ENCODE measurements at places on chromosomes 3 and 15.

DNA sequence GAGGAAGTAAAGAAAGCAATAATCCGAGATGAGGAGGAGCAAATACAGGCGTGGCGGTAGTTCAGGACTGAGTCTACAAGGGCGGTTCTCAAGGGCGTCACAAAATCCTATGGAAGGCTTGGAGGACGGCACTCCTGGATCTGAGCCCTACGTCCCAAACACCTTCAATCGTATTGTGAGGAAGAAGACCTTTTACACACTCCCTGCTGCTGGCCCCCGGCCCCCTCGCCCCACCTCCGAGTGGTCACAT is 747 bp downstream of the PLD1 start:
- no peak for DNase-seq

DNA sequence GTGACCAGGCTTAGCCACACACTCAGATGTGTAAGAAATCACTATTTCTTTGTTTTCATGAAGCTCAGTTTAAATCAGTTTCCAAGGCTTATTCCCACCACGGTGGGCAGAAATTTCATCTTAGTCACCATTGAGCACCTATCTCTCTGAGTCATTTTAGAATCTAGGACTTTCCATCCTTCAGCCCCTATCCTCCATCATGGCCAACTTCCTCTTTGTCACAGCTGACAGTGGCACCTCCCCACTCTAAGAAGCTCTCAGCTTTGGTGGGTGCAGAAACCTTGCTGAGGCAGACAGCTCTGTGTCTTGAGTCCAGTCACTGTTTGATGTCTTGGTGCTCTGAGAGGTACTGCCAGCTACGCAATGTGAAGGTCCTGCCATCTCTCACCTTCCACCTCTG is 32.9 kb downstream of the SNTN start:
- DNase-seq, result no peak

DNA sequence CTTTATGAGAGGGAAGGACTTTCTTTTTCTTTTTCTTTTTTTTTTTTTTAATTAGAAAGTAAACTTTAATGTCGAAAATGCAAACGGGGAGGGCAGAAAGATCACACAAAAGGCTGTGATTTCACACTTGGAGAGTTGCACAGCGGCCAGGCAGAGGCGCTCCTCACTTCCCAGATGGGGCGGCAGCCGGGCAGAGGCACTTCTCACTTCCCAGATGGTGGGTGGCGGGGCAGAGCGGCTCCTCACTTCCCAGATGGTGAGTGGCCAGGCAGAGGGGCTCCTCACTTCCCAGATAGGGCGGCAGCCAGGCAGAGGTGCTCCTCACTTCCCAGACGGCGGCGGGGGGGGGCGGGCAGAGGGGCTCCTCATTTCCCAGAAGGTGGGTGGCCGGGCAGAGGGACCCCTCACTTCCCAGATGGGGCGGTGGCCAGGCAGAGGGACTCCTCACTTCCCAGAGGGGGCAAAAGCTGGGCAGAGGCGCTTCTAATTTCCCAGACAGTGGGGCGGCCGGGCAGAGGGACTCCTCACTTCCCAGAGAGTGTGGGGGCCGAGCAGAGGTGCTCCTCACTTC is 88.6 kb downstream of the ATP2B2 start:
- DNase-seq, result no peak

DNA sequence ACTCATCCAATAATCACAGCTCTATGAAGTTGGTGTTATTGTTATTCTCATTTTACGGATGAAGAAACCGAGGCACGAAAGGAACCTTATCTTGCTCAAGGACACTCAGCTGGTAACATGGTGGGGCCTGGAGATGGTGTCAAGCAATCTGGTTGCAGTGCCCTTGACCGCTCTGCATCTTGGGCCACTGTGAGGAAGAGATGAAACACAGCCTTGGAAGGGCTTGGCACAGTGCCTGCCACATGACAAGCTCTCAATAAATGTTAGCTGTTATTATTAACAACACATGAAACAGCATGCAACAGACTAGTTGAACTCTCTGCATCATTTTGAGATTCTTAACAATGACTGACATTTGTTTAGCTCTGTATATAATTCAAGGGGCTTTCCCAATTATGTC is 10.1 kb upstream of the ITGA11 start:
- no peak for DNase-seq

- no peak for DNase-seq
These were observed 284.8 kb downstream of the OTOL1 start for GRCh38 chr3:161781381-161781780.

GRCh38 chr3:148950806-148951205 is 40.5 kb upstream of the GYG1 start:
- DNase-seq, result no peak

DNA sequence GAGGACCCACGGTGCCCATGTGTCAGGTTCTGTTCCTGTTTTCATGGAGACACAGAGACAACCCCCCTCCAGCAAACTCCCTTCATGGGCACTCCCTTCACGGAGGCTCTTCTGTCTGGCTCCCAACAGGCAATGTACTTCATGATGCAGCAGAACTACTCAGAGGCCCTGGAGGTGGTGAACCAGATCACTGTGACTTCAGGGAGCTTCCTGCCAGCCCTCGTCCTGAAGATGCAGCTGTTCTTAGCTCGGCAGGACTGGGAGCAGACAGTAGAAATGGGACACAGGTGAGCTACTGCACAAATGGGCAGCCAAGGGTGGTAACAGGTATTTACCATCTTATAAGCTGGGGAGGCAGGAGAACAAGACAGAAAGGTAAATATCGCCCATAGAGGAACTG is 7.0 kb downstream of the TTC21A start:
- DNase-seq, result no peak

DNA sequence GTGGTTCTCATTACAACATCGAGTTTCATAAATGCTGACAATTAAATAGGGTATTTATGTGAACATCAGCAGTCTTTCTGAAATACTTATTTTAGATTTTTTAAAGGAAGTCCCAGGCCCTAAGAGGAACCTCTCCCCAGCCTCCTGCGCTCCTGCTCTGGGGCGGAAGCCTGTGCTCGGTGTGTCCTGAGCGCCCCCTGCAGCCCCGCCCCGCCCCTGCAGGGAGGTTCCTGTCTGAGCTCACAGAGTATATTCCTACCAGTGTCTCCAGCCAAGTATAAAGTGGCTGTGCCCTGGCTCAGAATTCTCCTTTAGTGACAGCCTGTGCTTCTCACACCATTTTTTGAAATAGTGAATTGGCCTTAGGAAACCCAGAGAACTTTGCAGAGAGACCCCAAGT is 567.9 kb downstream of the GOLGA6L6 start:
- no peak for DNase-seq

DNA sequence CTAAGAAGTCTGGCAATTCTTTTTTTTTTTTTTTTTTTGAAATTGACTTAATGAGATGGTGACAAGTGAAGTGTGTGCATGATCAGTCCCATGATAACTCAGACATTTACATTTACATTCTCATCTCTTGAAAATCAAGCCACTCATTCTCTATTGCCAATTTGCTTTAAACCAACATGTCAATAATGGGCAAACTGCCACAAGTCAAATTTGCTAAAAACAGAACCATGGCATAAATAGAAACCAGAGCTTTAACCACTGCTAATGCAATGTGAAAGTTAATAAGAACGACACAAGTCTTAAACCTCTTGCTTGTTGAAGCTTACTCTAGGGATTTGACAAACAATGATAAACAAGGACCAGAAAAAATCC is 12.0 kb upstream of the COL8A1 start:
- DNase-seq, result no peak

DNA sequence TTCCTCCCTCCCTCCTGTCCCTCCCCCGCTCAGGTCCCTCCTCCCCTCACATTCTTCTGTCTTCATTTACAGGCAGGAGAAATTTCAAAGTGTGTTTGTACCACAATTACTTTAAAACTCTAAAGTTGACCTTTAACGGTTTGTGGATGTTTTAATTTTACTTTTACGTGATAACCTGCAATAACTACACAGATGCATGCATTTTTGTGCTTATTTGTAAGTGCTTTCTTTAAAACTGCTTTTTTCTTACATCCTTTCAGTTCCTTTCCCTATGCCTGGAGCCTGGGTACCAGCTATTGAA is 51.8 kb upstream of the CGNL1 start:
- no peak for DNase-seq

GRCh38 chr3:193872265-193872753 is 263.6 kb upstream of the HES1 start:
- DNase-seq, result no peak

- no peak for DNase-seq
These were observed 32.8 kb downstream of the LINGO1 start for GRCh38 chr15:77599899-77600298.

- no peak for DNase-seq
These were observed 17.9 kb upstream of the COPG1 start for GRCh38 chr3:129231331-129232119.

- no peak for DNase-seq
These were observed 86.9 kb upstream of the MEX3B start for GRCh38 chr15:82132742-82133141.

DNA sequence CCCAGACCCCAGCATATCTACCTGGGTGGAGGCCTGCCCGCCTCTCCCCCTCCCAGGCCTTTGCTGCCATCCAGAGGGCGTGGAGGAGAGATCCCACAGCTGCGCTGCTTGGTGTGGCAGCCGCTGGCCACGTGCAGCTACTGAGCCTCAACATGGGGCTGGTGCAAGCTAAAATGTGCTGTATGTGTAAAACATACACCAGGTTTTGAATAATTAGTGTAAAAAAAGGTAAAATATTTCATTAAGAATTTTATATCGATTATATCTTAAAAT is 95.8 kb downstream of the SEC22A start:
- DNase-seq, result no peak

DNA sequence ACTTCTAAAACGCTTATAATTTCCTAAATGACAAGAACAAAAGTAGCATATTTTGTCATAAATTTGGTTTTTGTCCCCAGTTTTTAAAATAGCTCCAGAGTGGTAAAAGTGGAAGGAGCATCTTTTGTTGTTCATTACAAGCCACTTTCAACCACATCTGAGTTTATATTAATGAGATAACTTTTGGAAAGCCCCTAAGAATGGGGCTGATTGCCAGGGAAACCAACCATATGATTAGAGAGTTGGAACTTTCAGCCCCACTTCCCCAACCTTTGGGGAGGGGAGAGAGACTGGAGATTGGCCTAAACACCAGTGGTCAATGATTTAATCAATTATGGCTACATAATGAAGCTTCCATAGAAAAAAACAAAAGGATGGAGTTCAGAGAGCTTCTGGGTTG is 57.4 kb downstream of the CPA3 start:
- no peak for DNase-seq

DNA sequence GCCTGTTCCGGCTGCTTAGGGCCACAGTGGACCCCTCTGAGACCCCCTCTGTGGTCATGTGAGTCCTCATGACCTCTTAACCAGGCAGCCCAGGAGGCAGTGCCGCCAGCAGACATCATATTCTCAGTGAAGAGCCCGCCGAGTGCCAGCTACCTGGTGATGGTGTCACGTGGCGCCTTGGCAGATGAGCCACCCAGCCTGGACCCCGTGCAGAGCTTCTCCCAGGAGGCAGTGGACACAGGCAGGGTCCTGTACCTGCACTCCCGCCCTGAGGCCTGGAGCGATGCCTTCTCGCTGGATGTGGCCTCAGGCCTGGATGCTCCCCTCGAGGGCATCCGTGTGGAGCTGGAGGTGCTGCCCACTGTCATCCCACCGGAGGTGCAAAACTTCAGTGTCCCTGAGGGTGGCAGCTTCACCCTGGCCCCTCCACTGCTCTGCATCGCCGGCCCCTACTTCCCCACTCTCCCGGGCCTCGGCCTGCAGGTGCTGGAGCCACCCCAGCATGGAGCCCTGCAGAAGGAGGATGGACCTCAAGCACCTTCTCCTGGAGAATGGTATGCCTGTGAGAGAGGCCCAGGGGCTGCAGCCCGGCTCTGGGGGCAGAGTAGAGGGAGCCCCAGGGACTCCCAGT is 176.1 kb downstream of the TBC1D2B start:
- no peak for DNase-seq

- no peak for DNase-seq
These were observed 213.7 kb downstream of the FOXP1 start for GRCh38 chr3:71369701-71370391.

DNA sequence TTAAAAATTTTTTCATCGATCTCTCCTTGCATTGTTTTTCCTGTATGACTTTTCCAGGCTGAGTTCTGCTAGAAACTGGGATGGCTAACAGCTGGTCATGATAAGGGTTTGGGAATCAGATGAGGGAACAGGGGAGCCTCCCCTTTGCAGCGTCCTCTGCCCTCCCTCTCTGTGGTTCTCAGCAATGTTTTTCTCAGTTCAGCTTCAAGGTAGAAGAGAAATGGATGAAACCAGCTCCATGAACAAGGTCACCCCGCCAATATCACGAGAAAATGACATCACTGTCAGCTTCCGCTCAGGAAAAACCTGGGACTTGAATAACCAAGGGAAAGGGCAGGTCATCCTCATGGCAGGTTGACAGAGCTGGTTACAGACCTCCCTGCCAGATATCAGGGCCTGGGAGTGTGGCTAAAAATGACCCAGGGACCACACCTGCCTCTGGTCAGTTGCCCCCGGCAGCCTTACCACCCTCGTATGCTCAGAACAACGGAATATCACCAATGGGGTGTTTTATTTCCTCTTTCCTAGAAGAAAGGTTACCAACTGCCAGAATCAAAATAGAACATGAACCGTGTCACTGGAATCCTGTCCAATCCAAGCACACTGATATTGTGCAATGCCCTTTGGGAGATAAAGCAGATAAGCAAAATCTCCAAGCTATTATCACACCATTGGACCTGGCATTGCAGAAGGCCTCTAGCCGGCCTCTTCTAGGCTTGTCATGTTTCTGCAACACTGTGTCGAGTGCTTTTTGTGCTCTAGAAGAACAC is 26.1 kb downstream of the LSM3 start:
- DNase-seq, result no peak

DNA sequence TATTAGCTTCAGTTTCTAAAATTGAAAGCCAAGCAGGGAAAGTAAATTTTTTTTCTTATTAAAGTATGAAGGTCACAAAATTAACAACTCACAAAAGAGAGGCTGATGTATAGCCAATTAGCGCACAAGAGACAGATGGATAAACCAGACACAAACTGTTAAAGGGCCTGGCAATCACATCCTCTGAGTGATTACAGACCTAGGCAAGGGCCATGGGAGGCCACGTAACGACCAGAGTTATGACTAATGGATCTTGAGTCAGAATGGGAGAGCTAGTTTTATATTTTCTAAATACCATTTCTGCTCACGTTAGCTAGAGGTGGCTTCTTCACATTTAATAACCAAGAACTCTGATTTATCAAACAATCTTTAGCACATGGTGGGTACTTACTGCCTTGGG is 17.8 kb upstream of the SCAMP5 start:
- DNase-seq, result no peak

GRCh38 chr3:153348457-153349107 is 186.6 kb downstream of the RAP2B start:
- DNase-seq, result no peak

DNA sequence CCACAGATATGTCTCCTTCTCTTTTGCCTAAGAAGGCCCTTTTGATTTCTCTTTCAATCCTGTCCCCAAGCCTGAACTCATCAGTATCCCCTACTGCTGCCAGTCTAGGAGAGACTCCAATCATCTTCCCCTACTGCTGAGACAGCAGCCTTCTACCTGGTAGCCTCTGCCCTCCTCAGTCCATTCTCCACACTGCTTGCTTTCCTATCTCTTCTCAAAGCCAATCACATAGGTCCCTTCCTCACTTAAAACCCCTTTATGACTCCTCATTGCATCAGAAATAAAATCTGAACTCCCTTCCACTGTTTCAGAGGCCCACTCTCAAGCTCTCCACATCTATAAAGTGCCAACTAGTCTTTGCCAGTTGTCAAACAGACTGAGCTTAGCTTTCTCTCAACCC is 1081.8 kb upstream of the CFAP20DC start:
- no peak for DNase-seq
